ENCODE measurements at places on chromosomes 7 and 10. TPM values are rescaled to one million over a fixed set of nuclear protein-coding genes. Genes with fewer than 3 reads are reported as not detected.

DNA sequence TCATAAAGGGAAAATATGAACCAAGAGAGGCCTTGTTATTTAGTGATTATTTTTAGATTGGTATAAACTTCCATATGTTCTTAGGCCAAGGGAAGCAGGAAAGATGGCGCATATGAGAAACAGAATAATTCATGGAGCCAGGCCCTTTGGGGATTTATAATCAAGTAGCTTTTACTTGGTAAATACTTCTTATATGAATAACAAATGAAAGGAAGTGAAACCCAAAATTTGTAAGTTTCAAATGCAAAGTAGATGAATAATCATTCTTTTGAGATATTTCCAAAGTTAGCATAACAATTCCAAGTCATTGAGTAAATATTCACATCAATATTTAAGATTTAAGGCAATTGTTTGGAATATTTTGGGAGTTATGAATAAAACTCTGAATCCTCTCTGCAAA is 13.9 kb upstream of the OPTN start:
- DNase-seq, result no peak

DNA sequence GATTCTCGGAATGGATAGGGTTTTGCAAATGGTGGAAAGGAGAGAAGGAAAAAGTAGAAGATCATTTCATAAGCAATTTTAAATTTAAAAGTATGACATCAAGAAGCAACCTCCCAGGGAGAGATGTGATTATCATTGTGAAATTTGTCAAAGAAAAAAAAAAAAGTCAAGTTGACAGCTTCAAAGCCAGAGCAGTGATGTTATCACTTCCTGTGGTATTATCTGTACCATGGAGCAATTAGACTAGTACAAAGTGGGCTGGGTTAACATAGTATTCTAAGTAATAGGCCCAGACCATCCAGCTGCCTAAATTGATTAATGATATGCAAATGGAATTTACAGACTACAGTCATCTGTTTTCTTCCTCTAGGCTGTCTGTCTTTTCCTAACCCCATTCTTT is 84.0 kb upstream of the NPY start:
- DNase-seq, result no peak

- DNase-seq, result no peak
These were observed 928.7 kb downstream of the IPMK start for GRCh38 chr10:57338823-57339558.

DNA sequence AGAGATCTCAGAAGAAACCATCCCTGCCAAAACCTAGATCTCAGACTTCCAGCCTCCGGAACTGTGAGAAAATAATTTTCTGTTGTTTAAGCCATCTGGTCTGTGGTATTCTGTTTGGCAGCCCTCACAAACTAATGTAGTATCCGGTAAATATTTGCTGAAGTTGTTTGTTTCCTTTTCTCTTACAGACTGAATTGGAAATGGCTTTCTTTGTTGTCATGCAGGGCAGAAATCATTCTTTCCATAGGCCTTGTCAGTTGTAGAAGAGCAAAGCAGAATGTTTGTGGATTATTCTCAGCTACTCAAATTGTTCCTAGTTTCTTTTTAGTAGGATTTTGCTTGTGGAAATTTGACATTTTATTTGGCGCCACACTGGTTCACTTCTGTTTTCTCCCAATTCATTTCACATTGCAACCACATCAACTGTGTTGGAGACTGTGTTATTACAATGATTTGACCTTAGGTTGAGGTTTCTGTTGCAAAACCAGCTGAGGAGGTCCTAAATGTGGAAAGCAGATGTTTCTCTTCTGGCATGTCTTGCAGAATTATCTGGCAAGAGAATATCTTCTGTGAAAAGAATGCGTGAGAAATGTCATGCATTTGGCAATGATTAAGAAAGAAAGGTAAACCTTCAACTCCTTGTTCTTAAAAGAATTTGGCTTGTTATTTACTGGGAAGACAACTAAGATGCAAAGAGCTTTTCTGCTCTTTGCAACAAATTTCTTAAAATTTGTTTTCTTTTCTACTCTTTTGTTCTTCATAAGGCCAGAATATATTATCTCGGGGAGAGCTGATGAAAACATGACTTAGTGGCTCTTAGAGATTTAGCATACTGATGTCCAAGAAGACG is 25.8 kb downstream of the ACTA2 start:
- DNase-seq, result no peak

Gene OR2A7
- total RNA-seq, result 7.4 TPM

DNA sequence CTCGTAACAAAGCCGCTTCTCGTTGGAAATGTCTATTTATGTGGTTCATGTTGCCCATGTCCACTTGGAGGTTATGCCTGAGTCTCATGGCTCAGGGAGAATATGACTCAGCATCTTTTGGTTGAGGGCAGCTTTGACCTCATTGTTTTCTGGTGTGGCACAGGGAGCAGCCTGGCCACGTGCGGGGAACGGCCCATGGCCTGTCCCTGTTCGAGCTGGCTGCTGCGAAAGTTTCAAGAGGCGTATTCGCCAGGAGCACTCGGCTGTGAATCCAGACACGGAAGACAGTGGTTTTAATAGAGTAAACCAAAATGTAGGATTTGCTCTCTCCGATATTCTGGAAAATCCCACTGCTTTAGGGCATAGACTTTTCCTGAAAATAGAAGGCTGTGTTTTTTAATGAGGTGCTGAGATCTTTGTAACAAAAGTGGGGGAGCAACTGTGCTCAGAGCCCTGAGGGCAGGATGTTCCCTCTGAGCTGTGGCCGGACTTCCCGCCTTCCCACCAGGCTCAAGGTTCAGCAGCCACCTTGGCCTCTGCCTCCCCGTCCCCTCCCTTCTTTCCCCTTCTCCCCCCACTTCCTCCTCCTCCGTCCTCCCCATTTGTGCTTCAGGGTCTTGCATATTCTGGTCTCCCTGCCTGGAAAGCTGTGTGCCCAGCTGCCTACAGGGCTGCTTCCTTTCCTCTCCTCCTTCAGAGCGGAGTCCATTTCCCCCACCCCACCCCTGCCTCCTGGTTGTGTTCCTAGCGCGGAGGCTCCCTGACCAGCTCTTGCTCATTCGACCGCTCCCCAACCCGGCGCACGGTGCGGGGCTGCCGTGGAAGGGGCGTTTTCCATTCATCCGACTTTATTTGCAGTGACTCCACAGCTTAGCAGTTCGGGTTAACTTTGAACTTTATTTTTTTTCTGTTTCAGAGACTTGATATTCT is 642.0 kb downstream of the SDK1 start:
- no peak for DNase-seq

DNA sequence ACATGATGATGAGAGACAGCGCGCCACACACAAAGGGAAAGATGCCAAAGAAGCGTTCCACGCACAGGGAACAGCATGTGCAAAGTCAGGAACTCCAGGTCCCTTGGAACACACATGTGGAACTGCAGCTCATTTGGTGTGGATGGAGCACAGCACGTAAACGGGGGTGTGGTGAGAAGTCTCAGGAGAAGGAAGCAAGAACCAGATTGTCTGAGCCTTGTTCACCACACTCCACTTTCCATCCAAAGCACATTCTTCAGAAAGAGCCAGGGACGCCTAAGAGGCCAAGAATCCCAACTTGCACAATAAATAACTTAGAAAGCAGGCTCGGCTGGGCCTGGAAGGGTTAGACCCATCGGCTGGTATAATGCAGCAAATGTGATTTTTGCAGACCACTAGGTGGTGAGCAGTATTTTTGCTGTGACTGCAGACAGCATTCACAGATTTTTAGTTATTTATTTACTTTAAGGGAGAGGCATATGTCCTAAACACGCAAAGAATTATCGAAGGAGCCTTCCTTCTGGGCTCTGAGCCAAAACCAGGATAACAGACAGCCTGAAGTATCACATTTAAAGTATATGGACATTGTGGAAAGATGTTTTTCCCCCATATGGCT is 27.9 kb upstream of the ASCC1 start:
- no peak for DNase-seq

DNA sequence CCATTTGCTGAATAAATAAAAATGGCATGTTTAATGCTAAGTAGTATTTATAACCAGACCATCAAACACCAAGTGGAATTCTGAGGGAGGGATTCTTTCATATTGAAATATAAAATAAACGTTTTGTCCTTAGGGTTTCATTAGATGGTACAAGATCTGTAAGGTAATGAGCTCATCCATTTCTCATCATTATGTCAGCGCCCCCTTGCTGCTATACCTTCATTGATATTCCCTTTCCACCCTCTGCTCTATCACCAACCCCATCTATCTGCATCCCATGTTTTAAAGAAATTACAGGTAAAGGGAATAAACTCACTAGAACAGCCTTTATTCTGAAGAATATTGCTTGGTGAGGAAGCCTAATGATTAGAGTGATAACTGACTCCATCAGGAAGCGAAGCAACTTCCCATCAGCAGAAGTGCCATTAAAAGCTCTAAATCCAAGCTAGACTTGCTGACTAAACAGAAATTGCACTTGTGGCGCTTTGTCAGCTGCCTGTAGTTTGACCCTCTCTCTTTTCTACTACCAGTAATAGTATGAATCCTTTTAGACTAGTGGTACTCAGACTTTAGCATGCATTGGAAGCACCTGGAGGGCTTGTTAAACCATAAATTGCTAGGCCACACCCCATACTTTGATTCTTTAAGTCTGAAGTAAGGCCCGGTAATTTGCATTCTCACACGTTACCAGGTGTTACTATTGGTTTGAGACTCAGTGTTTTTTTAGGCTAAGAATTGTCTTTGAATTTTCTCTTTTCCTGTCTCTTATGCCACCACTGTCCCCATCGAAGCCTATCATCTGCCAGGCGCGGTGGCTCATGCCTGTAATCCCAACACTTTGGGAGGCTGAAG is 27.5 kb downstream of the ADD3 start:
- DNase-seq, result no peak

Gene CTAGE8
- total RNA-seq, result 0.98 TPM

Gene AVPI1
- total RNA-seq, result 125 TPM

GRCh38 chr10:60491162-60491561 is 101.5 kb upstream of the ANK3 start:
- no peak for DNase-seq

- no peak for DNase-seq
These were observed 927 bp upstream of the DEPP1 start for GRCh38 chr10:44979281-44980191.

GRCh38 chr10:132585732-132586722 is 48.4 kb downstream of the INPP5A start:
- DNase-seq, result no peak

DNA sequence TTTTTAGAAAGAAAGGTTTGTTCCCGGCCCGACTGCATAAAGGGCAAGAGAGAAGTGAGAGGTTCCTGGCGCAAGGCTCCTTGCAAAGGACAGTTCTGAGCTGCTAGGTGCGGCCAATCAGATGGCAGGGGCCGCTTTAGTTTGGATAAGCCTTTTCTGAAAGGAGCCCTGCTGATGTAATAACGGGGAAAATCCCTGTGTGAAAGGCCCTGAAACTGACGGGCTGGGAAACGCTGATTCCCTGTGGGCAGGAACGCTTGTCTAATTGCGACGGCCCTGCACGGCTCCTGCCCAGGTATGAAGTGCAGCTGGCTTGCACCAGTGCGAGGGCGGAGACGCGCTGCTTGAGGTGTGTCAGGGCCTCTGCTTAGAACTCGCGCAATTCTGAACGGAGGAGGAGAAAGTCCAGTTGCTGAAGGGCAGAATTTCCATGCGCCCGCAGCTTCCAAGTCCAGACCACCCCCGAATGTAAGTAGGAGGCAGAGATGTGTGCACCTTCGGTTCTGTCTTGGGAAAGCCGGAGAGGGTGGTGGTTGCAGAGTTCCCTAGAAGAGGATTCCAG is 30.5 kb downstream of the TACC2 start:
- no peak for DNase-seq

DNA sequence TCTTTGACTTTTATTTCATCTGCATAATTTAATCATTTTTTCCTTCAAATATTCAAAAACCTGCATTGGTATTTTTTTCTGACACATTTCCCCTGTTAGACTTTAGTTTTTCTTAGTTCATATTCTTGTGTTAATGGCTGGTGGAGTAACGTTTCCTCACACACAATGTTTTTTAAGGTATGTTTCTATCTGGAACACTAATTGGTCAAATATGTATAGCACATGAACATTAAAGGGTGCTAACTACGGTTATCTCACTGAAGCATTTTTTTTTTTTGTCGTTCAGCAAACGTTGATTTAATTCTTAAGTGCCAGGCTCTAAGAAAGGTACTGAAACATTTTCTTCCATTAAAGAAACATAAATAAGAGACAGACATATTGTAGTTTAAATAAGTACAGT is 87.7 kb downstream of the PTPRZ1 start:
- no peak for DNase-seq

- DNase-seq, result no peak
These were observed 72.1 kb upstream of the TRIM24 start for GRCh38 chr7:138387755-138388475.

DNA sequence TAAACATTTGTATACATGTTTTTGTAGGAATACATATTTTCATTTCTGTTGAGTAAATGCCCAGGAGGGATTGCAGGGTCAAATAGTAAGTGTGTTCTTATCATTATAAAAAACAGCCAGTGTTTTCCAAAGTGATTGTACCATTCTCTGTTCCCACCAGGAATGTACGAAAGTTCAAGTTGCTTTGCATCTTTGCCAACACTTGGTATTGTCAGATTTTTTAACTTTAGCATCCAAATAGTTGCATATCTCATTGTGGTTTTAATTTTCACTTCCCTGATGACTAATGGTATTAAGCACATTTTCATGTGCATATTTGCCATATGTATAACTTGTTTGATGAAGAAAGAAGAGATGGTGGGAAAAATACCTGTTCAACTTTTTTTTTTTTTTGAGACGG is 213.9 kb downstream of the ZNF365 start:
- no peak for DNase-seq

Data from vagina (tissue), 2 donors.